ENCODE measurements at places on chromosomes 7 and 10.

DNA sequence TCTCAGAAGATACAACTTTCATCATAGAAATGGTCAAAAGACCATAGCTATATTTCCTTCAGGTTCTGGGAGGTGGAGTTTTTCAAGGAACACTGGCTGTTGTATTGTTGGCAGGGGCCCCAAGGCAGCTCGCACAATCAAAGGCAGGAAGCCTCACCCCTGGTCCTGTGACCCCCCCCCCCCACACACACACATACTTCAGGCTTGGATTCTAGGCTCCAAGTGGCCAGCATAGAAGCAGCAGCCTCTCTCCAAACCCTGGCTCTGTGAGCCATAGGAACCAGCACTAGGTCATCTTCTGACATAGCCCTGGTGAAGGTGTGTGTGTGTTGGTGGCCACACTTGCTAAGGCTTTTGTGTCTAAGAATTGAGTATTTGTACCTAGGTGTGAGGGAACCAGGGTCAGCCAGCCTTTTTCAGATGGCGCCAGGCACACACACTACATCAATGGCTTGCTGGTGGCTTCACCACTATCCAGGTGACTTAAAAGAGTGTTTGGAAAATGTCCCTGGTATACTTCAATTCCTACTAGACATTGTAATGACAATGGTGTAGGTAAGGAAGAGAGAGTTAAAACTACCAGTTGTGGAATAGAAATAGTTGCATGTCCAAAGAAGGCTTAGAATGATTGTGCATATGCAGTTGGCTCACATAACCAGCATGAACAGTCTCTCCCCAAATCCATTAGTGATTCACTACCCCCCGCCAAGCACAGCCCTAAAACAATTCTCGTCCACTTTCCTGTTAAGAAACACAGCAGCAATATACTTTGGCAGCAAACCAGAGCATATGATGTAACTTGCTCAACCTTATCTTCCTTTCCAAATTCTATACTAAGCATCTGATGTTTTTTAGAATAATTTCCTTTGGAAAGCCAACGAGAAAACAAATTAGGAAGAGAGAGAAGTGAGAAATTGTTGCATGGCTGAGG lies 91.3 kb downstream of the AVL9 start:
- no peak for DNase-seq

DNA sequence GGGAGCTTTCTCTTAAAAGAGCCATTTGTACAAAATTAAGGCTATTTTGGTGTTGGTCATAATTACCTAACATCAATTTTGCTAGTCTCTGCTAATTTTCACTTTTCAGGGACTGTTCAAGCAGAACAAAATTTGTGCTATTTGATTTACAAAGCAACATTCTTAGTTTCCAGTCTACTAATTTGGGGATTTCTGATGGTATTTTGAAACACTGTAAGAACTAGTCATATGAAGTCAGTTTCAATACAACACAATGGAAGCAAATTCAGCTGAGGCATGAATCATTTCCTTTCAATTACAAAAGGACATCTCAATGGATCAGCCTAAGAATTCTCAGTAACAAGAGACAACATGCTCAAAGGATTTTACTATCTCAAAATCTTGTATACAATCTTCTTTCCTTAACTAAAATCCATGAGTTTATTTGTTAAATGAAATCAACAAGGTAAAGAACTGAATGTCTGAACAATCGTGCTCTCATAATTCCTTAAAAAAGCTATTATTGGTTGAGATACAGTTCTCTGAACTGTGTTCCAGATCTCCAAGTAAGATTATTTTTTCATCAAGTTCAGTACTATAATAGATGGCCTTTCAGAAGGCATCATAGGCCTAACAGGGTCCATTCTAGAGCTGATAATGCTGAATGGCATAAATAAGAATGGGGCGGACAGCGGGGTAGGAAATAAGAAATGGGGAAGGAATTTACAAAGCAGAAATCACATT lies 144.6 kb downstream of the NRCAM start:
- no peak for DNase-seq

DNA sequence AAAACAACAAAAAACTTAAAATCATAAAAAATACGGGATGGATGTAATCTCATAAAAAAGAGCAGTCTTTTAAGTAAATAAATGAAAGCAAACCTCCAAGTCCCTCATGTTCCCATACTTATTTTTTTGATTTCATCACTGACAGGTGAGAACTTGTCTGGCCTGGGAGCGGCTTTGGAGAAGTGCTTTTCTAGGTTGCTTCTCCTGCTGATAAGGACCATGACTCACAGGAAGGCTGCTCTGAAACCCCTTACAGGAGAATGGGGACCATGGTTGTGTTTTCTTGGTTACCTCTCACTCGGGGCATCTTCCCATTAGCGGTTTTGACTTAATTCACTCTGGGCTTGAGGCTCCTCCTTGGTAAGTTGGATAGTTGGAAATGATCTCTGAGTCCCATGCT lies 237.4 kb downstream of the CAMK1D start:
- DNase-seq: no peak

GRCh38 chr7:31642681-31643115 lies 44.3 kb upstream of the PPP1R17 start:
- DNase-seq: no peak

- no peak for DNase-seq
Observed at GRCh38 chr7:29288181-29289091, 93.9 kb downstream of the CHN2 start.

DNA sequence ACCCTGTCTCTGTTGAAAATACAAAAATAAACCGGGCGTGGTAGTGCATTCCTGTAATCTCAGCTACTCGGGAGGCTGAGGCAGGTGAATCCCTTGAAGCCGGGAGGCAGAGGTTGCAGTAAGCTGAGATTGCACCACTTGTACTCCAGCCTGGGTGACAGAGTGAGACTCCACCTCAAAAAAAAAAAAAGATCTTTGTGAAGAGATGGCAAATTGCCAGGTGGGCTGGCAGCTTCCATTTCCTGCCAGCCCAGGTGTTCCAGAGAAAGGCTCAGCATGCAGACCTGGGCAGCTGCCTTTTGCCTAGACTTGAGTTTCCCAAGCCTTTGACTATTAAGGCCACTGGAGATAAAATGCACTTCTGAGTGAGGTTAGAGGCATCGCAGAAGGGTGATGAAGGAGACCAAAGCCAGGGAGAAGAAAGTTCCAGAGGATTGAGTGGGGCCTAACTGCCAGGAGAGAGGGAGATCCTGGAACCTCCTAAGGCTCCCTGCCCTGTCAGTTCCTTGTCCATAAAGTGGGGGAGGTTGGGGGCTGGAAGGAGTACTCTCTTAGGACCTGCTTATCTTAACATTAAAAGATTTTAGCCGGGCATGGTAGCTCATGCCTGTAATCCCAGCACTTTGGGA lies 10.0 kb upstream of the DDIT4 start:
- no peak for DNase-seq

DNA sequence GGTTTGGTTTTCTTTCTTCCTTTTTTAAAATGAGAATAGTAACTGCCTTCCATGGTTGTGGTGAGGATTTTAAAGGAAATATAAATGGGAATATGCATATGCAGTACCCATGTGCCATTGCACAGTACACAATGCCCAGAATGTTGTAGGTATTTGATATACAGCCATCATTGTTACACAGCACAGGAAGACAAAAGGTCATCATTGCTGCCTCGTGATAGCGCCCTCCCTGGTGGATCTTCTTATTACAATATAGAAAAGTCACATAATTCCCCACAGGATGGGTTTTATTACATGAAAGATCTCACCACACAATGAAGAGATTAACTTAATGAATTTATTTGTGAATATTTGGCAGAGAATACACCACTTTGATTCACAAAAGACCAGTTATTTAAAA lies 76.5 kb downstream of the PPP1R17 start:
- no peak for DNase-seq

DNA sequence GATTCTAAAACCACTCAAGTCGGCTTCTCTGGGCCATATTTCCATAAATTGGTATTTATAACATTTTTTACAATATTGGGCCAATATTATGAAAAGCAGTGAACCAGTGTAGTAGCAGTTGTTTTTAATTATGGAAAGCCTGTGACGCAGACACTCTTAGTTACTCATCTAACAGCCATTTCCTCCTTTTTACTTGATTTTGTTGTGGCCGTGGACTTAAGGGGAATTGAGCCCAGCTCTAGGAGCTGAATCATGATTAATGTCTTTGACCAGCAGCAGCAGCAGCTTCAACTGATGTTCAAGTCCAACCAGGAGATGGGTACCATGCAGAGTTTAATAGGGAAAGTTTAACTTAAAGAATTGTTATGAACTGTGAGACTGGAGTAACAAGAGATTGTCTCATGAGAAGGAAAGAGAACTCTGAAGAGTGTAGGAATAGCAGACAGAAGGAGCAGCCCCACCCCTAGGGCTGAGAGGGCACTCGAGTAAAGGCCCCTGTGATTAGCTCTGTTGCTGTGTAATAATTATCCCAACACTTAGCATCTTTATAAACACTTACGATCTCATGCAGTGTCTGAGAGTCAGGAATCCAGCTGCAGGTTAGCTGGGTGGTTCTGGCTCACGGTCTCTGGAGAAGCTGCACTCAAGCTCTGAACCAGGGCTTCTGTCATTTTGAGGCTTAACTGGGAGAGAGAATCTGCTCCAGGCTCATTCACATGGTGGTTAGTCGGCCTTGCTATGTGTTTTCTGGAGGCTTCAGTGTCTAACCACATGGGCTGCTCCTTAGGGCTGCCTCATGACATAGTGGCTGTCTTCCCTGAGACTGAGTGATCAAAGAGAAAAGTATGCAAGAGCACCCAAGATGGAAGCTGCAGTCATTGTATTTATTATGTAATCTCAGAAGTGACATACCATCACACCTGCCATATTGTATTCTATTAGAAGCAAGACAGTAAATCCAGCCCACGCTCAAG lies 4.6 kb downstream of the LANCL2 start:
- DNase-seq: no peak

DNA sequence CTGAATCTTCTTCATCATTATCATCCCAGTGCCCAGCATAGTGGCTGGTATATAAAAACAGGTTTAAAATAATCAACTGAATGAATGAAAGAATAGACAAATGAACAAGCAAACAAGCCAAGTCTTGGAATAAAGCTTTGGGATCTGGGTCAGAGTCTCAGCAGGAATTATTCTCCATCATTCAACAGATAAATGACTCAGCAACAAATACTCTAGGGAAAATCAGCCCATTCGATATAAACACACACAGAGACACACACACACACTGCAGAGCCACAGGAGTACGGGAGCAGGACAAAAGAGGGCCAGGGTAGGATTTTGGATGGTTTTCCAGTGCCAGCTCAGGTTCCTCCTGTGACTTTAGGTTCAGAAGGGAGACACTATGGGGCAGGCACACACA lies 29.2 kb upstream of the DLX6 start:
- DNase-seq: no peak

- no peak for DNase-seq
Observed at GRCh38 chr7:21472029-21472428, 44.1 kb downstream of the SP4 start.

DNA sequence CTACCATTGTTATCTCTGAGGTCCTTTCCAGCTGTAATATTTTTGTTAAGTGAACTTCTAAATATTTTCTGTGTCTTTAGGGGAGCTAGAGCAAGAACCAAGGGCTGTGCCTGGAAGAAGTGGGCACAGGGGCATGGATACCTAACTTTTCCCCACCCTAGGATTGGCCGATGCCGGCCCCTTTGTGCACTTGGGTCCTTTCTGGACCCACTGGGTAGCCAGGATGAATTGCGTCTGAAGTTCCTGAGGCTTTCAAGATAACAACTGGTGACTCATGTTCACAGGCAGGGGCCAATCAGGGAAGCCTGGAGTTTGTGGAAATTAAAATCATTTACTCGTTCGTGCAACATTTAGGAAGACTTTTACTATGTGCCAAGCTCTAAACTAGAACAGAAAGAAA lies 758 bp downstream of the DPCD start:
- DNase-seq: no peak

DNA sequence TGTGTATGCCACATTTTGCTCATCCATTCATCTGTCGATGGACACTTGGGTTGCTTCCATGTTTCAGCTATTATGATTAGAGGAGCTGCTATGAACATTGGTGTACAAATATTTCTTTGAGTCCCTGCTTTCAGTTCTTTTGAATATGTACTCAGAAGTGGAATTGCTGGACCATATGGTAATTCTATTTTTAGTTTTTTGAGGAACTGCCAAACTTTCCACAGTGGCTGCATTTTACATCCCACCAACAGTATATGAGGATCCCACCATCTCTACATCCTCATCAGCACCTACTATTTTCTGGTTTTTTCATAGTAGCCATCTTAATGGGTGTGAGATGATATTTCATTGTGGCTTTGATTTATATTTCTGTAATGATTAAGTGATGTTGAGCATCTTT lies 44.7 kb upstream of the ZMIZ2 start:
- DNase-seq: no peak

GRCh38 chr10:29517352-29517923 lies 117.3 kb downstream of the SVIL start:
- no peak for DNase-seq

DNA sequence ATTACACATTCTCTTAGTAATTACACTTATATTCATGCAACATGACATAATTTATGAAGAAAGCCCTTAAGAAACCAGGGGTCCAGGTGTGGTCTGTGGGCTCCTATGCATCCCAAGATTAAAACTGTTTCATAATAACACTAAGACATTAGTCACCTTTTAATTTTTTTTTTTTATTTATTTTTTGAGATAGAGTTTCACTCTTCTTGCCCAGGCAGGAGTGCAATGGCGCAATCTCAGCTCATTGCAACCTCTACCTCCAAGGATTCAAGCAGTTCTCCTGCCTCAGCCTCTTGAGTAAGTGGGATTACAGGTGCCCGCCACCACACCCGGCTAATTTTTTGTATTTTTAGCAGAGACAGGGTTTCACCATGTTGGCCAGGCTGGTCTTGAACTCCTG lies 12.5 kb downstream of the GDI2 start:
- DNase-seq: no peak

- no peak for DNase-seq
Observed at GRCh38 chr7:28807396-28807994, 150.6 kb downstream of the TRIL start.

GRCh38 chr7:155864991-155865690 lies 52.9 kb upstream of the SHH start:
- DNase-seq: no peak

DNA sequence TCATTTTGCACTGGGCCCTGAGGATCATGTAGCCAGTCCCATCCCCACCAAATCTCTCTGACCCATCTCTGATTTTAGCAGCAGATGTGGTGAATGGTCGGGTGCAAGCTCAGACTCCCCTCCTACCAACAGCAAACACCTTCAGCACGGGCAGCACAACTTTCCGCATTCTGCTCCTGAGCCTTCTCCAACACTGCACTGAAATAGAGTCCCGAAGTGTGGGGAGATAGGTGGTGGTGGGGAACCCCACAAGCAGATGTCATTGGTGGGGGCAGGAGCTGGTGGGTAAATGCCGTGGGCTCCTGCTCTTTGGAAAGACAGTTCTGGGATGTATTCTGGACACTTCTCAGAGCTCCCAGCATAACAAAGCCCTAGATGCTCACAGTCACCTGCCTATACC lies 9.6 kb upstream of the CTBP2 start:
- no peak for DNase-seq

Data from stimulated activated CD4-positive, alpha-beta T cell treated with anti-CD3 and anti-CD28 coated beads, TNF-alpha, amount 100 ng/mL, for 24 hours (primary cell).